ENCODE measurements at places on chromosomes 3 and 15.
A peak's percentile ranks its signal among the peaks of the same experiment; 100 is the strongest.

- DNase-seq: no peak
These were observed 66.9 kb downstream of the CCNL1 start for GRCh38 chr3:157093096-157093495.

- DNase-seq: no peak
These were observed 16.7 kb downstream of the BLOC1S6 start for GRCh38 chr15:45603881-45604280.

DNA sequence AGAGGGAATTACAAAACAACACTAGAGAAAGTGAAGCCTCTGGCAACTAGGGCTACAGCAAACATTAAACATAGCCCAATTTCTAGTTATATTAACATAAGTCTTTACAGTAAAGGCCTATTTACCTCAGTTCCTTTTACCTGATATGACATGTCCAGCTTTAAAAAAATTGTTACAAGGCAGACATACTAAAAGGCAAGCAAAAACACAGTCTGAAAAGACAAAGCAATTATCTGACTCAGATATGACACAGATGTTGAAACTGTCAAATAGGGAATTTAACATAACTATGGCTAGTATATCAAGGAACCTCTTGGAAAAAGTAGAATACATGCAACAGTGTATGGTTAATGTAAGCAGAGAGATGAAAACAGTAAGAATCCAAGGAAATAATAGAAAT, 238.6 kb downstream of the RAP2B start:
- no peak for DNase-seq

DNA sequence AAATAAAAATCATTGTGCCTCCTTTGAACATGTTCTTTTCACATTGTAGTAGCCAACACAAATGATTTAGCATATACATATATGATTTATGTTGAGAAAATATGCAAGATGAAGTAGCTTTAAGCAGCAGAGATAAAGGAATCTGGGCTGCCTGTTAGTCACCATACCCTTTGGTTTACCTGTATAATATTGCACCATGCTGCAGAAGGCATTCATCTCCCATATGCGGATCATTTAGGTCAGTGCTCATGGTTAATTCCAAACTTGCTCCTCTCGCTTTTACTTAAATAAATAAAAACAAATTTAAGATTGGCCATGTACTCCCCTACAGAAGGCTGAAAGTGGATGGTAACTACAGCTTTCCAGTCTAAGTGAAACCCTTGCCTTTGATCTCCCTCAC, 86.7 kb upstream of the TBL1XR1 start:
- DNase-seq: no peak

- no peak for DNase-seq
These were observed 9.4 kb downstream of the BCL6 start for GRCh38 chr3:187735837-187736236.

- DNase-seq: no peak
These were observed 66.9 kb downstream of the PPM1L start for GRCh38 chr3:160822936-160823335.

GRCh38 chr3:158809642-158810041, 7.8 kb downstream of the MFSD1 start:
- DNase-seq: no peak

DNA sequence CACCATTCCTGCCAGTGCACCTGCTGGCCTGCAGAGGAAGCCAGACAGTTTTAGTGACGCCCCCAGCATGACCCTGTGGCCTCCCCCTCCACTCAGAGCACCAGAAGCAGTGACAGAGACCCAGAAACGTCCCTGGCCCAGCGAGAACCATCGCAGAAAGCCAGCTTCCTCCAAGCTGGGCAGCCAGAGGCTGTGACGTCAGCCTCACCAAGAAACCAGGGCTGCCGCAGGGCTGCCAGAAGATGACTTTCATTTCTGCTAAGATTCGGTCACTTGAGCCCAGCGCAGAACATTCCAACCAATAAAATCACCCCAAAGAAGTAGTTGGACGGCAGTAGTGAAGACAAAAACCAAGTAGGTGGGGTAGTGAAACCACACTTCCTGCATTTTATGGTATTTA, 29.6 kb upstream of the RPL32 start:
- DNase-seq: no peak

GRCh38 chr3:111303760-111304159, 232.1 kb downstream of the NECTIN3 start:
- peak; percentile 68 for DNase-seq

GRCh38 chr15:70327856-70328678, 230.3 kb upstream of the TLE3 start:
- peak; percentile 82 for DNase-seq

- DNase-seq: no peak
These were observed 2.2 kb upstream of the ISLR2 start for GRCh38 chr15:74127954-74128784.

GRCh38 chr3:131535596-131535995, 32.8 kb upstream of the MRPL3 start:
- DNase-seq: peak; percentile 85

DNA sequence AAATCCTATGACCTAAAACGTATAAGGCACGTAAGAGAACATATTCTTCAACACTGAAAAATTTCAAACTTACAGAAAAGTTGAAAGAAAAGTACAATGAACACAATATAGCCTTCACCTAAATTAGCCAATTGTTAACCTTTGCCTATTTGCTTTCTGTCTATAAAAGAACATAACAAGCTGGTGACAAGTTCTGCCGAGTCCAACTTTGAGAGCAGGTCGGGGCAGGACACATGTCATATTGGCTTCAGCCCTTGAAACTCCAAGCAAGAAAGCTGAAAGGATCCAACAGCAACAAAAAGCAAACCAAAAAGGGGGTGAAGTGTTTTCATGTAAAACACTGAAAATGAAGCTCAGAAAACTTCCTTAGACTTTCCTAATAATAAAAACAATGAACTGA, 59.1 kb downstream of the TBC1D2B start:
- DNase-seq: no peak

DNA sequence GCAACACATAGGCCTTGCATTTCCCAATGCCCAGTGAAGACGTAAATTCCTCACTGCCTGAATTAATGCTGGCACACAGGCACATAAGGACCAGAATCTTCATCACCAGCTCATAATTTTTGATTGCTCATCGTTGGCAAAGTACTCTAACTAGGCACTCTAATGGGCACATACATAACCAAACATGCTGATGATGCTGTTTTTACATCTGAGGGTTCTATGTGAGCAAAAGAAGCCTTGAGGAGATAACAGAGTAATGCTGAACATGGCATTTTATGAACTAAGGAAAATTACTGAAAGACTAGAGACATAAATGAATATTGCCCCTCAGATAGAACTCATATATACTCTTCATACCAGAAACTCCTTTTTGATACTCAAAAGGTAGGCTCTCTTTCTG, 387.4 kb downstream of the EPHA6 start:
- DNase-seq: no peak

DNA sequence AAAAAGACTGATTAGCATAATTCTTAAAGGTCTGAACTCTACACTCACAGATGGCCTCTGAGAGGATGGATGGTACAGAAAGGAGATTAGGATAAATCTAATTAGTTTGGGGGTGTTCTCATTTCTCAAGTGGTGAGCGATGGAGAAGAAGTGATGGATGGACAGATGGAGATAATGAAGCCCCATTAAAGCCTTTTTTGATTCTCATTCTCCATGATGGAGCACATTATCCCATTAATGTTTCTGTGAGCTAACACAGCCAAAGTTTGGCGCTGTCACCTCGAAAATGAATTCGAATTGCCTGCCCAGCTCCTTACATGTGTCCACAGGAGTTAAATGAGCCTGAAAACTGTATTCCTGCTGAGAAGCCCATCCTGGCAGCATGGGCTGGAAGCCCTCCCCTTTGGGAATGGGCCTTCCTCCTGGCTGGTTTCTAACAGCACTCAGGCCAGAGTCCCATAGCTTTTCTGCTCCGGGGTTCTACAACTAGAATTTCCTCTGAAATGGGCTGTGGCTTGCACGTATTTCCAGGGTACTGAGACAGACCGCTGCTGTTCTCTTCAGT, 726.0 kb upstream of the CFAP20DC start:
- no peak for DNase-seq

DNA sequence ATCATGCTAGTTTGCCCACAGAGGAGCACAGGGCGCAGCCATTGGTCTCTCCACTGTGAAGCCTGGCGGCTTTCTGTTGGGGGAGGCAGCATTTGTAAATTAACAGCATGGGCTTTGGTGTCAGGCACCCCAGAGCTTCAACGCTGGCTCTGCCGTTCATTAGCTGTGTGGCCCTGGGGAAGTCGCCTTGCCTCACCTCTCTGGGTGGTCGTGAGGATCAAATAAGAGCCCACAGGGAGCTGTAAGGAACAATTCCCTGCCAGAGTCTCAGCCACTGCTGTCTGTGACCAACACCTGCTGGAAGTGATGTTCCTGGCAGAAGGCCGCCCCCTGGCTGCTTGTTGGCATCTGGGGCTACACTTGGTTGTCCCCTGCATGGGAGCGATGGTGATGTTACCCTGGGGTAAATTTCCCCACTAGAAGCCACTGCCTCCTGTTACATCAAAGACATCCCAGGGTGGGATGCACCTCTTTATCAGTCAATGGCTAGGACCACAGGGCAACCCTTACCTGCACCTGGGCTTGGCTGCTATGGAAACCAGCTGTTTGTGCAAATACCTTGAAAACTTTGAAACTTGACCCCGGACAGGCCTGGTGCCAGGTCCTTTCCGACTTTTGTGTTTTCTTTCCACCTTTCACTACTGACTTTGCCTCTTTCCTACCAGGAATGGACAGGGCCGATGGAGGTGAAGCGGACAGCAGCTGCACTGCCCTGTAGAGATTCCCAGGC, 36.9 kb downstream of the DNASE1L3 start:
- no peak for DNase-seq

- no peak for DNase-seq
These were observed 36.3 kb upstream of the TPM1 start for GRCh38 chr15:63006032-63006878.

GRCh38 chr3:100438623-100438974, 37.3 kb downstream of the LNP1 start:
- no peak for DNase-seq

DNA sequence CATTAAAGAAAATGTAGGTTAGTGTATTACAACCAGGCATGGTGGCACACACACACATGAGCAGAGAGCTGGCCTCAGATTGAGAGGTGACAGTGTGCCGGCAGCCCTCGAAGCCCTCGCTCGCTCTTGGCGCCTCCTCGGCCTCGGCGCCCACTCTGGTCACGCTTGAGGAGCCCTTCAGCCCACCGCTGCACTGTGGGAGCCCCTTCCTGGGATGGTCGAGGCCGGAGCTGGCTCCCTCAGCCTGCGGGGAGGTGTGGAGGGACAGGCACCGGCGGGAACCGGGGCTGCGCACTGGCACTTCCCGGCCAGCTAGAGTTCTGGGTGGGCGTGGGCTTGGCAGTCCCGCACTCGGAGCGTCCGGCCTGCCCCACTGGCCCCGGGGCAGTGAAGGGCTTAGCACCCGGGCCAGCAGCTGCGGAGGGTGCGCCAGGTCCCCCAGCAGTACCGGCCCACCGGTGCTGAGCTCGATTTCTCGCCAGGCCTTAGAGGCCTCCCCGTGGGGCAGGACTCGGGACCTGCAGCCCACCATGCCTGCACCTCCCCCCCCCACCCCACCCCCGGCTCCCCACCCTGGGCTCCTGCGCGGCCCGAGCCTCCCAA, 80.4 kb upstream of the TMEM158 start:
- no peak for DNase-seq

Data from HFFc6 (cell line).